ENCODE measurements at places on chromosomes 6 and 20.

DNA sequence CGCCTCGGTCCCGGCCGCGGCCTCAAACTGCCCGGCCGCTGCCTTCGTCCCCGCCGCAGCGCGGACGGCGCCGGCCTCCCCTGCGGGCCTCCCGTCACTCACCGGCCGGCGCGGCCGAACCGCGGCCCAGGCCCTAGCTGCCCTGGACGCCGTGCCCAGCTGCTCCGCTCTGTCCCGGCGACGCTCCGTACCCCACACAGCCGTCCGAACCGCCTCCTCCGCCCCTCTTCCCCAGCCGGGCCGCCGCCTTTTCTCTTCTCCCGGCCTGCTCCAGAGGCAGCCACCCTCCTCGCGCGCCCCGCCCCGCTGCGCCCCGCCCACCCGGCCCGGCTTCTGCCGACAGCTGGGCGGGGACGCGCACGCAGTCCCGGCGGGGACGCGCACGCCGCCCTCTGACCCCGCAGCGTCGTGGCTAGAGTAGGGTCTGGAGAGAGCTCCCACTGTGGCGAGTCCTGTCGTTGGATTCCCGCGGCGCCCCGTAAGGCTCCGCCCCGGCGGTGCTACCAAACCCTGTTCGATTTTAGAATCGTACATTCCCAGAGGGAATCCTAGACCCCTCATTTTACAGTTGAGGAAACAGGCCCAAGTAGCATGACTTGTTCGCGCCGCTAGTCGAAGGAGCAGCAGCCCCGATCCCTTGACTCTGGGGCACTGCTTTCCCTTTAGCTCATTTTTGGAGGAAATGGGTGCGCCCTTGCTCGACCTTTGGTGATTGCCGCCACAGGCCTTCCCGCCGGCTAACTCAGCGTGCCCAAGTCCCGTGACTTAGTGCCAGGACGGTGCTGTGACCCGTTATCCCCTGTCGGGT, at the start of gene FBXO30:
Gene FBXO30, minus strand, starts transcription at position 295 of the 808 bp plus-strand sequence. CDS start 8,390 bp downstream, outside the sequence.
- peak; percentile 86 for DNase-seq

- DNase-seq, result no peak
Observed at GRCh38 chr20:6044115-6044514, 9.7 kb downstream of the LRRN4 start.

- DNase-seq, result no peak
Observed at GRCh38 chr6:6694825-6695624, 106.5 kb downstream of the LY86 start.

- DNase-seq, result no peak
Observed at GRCh38 chr6:21900730-21901129, 307.2 kb downstream of the SOX4 start.

GRCh38 chr6:125700581-125701353, 48.7 kb upstream of the HEY2 start:
- DNase-seq, result no peak

DNA sequence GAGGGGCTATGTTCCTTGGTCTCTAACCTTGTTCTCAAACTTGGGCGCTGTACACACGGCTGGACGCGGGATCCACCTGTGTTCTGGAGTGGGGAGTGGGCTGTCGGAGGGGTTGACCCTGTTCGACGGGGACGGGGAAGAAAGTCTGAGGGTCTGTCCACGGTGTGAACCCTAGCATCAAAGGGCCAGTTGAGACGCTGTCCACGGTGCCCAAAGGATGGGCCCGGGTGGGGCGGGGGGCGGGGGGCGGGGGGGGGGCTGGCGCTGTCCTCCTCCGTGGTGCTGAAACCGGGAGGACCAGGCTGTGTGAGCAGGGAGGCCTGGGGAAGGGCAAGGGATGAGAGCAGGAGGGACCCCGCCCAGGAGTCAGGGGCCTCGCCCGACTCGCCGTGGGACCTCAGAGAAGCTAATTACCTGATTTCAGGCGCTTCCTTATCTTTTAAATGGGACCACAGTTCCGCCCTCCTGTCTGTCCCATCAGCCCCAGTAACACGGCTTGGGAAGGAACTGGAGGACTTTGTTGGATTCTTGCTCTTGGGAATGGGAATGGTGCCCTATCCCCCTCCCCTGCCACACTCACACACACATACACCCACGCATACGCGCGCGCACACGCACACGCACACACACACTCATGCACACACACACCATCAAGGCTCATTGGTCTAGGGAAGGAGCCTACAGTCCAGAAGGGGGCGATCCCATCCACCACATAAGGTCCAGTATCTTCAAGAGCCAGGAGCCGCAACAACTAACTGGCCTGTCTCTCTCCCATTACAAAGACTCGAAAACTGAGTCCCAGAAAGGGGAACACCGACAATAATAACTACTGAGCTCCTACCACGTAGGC, 1.0 kb upstream of the VSTM2L start:
- peak; percentile 32 for DNase-seq

DNA sequence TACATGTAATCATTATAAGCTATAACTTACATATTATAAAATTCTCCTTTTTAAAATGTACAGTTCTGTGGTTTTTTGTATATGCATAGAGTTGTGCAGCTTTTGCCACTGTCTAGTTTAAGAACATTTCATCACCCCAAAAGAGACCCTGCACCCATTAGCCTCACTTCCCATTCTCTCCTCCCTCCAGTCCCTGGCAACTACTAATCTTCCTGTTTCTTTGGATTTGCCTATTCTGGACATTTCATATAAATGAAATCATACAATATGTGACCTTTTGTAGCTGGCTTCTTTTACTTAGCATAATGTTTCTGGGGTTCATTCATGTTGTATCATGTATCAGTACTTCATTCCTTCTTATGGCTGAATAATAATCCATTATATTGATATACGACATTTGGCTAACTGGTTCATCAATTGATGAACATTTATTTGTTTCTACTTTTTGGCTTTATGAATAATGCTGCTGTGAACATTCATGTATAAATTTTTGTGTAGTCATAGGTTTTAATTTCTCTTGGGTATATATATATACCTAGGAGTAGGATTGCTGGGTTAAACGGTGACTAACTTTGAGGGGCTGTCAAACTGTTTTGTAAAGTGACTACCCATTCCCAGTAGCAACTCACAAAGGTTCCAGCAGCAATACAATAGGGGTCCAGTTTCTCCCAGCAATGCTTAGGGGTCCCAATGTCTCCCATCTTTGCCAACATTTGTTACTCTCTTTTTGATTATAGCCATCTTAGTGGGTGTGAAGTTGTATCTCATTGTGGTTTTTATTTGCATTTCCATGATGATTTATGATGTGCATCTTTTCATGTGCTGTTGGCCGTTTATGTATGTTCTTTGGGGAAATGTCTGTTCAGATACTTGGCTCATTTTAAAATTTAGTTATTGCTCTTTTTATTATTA, 10.7 kb downstream of the PTPRA start:
- no peak for DNase-seq

Measured in stimulated activated CD4-positive, alpha-beta T cell treated with anti-CD3 and anti-CD28 coated beads, Interleukin-15, amount 100 ng/mL, for 24 hours (primary cell).